ENCODE measurements at places on chromosomes 2 and 18.

DNA sequence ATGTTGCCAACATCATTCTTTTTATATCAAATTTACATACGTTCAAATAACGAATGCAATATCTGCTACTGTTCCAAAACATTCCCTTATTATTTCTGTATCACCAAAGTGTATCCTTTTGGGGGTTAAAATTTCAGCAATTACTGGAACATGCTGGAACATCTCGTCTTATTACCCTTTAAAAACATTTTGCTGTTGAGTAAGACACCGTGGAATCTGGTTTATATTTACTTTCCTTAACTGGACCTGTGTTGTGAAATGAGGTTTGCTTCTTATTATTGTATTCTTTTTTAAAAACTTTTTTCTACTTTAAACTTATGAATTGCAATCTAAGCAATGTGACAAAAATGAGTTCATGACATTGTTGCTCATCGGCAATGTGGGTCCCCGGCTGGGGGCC lies 87.4 kb upstream of the PTPRM start:
- no peak overlapping the region for H3K27ac ChIP-seq
- no peaks in the 10 kb centered on the region for H3K4me1 ChIP-seq
- no peak overlapping the region for H3K4me3 ChIP-seq
- no peak for DNase-seq

- no peaks in the 10 kb centered on the region for H3K36me3 ChIP-seq
Observed at GRCh38 chr2:166892397-166892796, 4.1 kb downstream of the XIRP2 start.

GRCh38 chr2:207621501-207622039 lies 3.6 kb downstream of the METTL21A start:
- H3K27me3 ChIP-seq: no peaks in the 10 kb centered on the region
- peak overlapping the region; percentile 39 for H3K27ac ChIP-seq
- peaks cover 39% of the 10 kb centered on the region for H3K4me1 ChIP-seq
- DNase-seq: no peak
- peak overlapping the region; percentile 49 for H3K4me3 ChIP-seq

DNA sequence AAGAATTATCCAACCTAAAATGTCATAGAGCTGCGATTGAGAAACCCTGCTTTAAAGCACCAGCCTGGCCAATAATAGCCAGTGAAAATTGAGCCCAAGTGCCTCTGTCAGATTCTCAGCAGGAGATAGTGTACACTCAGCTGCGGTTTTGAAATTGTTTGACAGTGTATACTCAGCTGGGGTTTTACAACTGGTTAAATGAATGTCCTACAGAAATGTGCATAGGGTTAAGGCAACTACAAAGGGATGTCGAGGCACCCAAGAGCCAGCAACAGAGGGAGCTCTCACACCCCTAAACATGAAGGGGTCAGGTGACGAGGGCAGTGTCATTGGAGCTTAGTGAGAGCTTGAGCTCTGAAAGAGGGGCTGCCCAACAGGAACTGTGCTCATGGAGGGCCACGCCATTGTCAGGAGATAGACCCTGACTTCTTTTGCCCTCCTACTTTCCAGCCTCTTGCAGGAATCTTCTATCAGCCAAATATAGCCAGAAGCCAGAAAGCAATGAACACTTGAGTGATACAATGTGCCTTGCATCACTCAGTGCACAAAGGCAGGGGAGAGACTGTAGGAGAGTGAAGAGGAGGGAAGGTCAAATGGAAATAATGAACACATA lies 15.1 kb downstream of the ACTG2 start:
- peak; percentile 32 for DNase-seq
- no peaks in the 10 kb centered on the region for H3K27me3 ChIP-seq
- no peaks in the 10 kb centered on the region for H3K36me3 ChIP-seq

- H3K36me3 ChIP-seq: no peaks in the 10 kb centered on the region
- DNase-seq: no peak
- H3K27ac ChIP-seq: no peak overlapping the region
- H3K4me3 ChIP-seq: no peak overlapping the region
- H3K27me3 ChIP-seq: no peaks in the 10 kb centered on the region
- H3K4me1 ChIP-seq: no peaks in the 10 kb centered on the region
Observed at GRCh38 chr18:57258131-57258777, 94.1 kb upstream of the ST8SIA3 start.

GRCh38 chr2:6941299-6942046 lies 24.3 kb downstream of the RNF144A start:
- H3K4me1 ChIP-seq: peaks cover 37% of the 10 kb centered on the region
- H3K4me3 ChIP-seq: no peak overlapping the region

GRCh38 chr2:138298900-138299299 lies 202.7 kb upstream of the SPOPL start:
- no peak overlapping the region for H3K27ac ChIP-seq
- DNase-seq: no peak
- H3K4me1 ChIP-seq: no peaks in the 10 kb centered on the region
- H3K36me3 ChIP-seq: no peaks in the 10 kb centered on the region
- H3K4me3 ChIP-seq: no peak overlapping the region
- no peaks in the 10 kb centered on the region for H3K27me3 ChIP-seq

- DNase-seq: no peak
- no peaks in the 10 kb centered on the region for H3K36me3 ChIP-seq
- H3K27ac ChIP-seq: no peak overlapping the region
- H3K27me3 ChIP-seq: no peaks in the 10 kb centered on the region
Observed at GRCh38 chr2:229300790-229301189, 29.7 kb upstream of the PID1 start.

DNA sequence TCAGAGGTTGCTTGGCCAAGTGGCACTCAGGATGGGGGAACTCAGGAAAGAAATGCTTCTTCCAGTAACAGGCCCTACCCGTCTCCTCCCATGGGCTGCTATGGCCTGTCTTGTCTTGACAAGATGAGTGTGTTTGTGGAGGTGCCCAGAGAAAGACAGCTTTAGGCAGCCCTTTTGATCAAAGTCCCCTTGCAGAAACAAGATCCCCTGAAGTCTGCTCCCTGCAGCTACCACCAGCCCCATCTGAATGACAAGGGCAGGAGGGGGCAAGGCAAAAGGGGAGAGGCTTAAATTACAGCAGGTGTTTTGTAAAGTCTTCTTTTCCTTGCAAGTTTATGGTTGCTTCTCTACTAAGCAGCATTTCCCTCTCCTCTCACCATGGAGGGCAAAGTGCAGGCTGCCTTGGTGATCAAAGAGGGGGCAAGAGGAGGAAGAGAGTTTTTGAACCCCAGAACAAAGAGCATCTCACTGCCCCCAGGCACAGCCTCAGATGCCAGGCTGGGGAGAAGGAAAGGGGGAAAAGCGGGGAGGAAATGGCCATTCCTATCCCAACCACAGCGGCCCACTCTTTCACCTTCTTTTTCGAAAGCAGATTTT lies 6.7 kb downstream of the EVA1A start:
- H3K4me3 ChIP-seq: no peak overlapping the region
- DNase-seq: no peak

DNA sequence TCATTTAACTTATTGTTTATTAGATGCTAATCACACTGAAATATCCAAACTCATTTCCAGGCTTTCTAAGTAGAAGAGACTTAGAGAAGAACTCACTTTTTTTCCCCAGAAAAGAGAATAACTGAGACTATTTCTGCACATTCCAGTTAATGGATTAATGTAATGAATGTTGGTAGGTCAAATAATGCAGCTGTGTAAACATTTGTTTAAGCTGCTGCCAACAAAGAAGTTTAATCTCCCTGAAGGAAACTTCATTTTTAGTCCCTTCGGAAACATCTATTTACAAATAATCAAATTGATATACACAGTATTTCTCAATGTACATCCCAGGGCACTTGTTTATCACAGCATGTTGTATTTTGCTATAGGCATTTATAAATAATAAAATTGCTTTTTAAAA lies 126.9 kb downstream of the KCNS3 start:
- H3K36me3 ChIP-seq: no peaks in the 10 kb centered on the region
- no peak overlapping the region for H3K4me3 ChIP-seq
- H3K27me3 ChIP-seq: no peaks in the 10 kb centered on the region
- no peak overlapping the region for H3K27ac ChIP-seq
- no peak for DNase-seq

GRCh38 chr2:223227338-223227737 lies 175.3 kb downstream of the KCNE4 start:
- no peaks in the 10 kb centered on the region for H3K36me3 ChIP-seq
- no peaks in the 10 kb centered on the region for H3K4me1 ChIP-seq
- no peak overlapping the region for H3K4me3 ChIP-seq
- DNase-seq: no peak

GRCh38 chr2:179561702-179562101 lies 297.1 kb upstream of the SESTD1 start:
- peaks cover 2% of the 10 kb centered on the region for H3K27me3 ChIP-seq
- H3K27ac ChIP-seq: no peak overlapping the region
- no peaks in the 10 kb centered on the region for H3K36me3 ChIP-seq
- H3K4me1 ChIP-seq: no peaks in the 10 kb centered on the region
- no peak for DNase-seq

DNA sequence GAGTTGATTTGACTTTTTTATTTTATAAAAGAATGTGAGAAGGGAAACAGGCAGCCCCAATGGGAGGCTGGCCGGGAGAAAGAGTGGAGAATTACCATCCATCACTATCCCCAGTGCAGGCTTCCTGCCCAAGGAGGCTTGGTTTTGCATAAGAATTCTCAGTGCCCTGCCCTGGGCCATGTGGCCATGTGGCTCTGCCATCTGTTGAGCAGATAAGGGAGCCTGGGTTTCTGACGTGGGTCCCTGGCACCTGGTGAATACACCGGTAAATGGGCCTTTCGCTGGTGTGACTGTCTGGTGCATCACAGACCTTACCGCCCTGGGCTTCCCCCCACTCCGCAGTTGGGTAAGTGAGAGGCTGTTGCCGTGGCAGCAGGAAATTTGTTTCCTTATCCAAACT lies 54.5 kb upstream of the TMEM163 start:
- DNase-seq: no peak
- peaks cover 14% of the 10 kb centered on the region for H3K4me1 ChIP-seq
- no peak overlapping the region for H3K27ac ChIP-seq
- no peak overlapping the region for H3K4me3 ChIP-seq

GRCh38 chr2:177542396-177542795 lies 149.8 kb downstream of the AGPS start:
- peaks cover 33% of the 10 kb centered on the region for H3K4me1 ChIP-seq
- peaks cover 14% of the 10 kb centered on the region for H3K36me3 ChIP-seq
- DNase-seq: no peak
- H3K27ac ChIP-seq: no peak overlapping the region
- H3K27me3 ChIP-seq: no peaks in the 10 kb centered on the region

- no peak overlapping the region for H3K27ac ChIP-seq
- H3K36me3 ChIP-seq: no peaks in the 10 kb centered on the region
- no peaks in the 10 kb centered on the region for H3K27me3 ChIP-seq
- no peak for DNase-seq
- no peak overlapping the region for H3K4me3 ChIP-seq
- H3K4me1 ChIP-seq: no peaks in the 10 kb centered on the region
Observed at GRCh38 chr2:237514474-237515130, 27.6 kb downstream of the MLPH start.

DNA sequence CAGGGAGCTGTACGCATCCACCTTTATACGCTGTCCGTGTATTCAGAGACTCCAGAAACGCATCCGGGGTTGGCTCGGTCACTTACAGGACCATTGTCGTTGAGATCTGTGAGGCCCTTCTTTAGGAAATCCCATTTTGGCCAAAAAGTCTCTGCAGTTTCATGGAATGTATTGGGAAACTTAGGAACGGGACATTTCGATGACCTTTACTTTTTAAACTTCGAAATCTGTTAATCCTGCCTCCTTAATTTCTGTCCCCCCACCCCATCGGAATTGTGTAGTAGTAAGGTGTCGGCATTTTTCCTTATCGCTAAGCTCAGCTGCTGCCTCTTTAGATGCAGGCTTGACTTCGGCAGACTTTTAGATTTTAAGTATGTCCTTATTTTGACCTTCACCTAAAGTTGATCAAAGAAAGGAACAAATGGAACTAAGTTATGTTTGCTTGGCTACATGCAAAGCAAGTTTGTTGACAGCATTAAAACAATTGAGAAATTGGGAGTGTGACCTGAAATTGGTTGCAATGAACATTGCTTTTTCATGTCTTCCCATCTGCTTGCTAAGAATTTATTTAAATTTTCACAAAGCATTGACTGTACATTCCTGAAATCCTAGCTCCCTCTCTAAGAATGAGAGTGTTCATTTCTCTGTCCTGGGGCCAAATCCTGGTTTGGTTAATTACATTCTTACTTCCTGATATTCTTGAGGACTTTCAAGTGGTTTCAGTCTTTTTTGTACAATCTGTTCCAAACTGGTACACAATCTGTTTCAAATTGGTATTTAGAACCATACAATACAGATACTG lies 884 bp upstream of the RAPH1 start:
- peak overlapping the region; percentile 87 for H3K4me3 ChIP-seq
- peak overlapping the region; percentile 43 for H3K27ac ChIP-seq
- DNase-seq: no peak
- peaks cover 9% of the 10 kb centered on the region for H3K36me3 ChIP-seq

DNA sequence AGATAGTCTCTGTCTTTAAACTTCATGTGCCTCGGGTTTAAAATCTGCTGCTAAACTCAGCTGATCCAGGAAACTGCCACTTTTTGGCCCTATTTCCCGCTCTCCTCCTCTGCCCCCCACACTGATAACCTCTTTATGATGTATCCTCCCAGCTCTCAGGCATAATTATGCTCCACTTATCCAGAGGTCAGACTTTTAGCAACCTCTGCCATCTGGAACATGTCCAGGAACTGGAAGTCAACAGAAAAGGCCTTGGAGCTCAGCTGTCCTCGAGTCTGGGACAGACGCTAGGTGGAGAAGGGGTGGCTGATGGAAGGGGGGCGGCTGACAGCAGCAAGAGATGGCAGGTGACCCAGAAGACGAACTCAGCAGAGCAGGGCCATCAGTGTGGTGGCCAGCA lies 41.2 kb downstream of the ASAP2 start:
- no peak overlapping the region for H3K4me3 ChIP-seq
- H3K4me1 ChIP-seq: no peaks in the 10 kb centered on the region
- no peak for DNase-seq
- H3K27me3 ChIP-seq: peaks cover 8% of the 10 kb centered on the region

- H3K36me3 ChIP-seq: no peaks in the 10 kb centered on the region
- no peak overlapping the region for H3K27ac ChIP-seq
Observed at GRCh38 chr18:966759-967576, 62.3 kb downstream of the ADCYAP1 start.

GRCh38 chr18:3172097-3172496 lies 47.7 kb downstream of the MYOM1 start:
- no peaks in the 10 kb centered on the region for H3K4me1 ChIP-seq
- H3K27ac ChIP-seq: no peak overlapping the region
- no peak overlapping the region for H3K4me3 ChIP-seq
- no peaks in the 10 kb centered on the region for H3K36me3 ChIP-seq

- no peaks in the 10 kb centered on the region for H3K27me3 ChIP-seq
- peak; percentile 66 for DNase-seq
- peak within 1 kb of the TSS; percentile 93 for H3K4me3 ChIP-seq
- peaks cover 24% of the 10 kb centered on the region for H3K4me1 ChIP-seq
- H3K27ac ChIP-seq: peak within 1 kb of the TSS; percentile 98
- peaks cover 14% of the 10 kb centered on the region for H3K36me3 ChIP-seq
Observed at GRCh38 chr2:26346454-26347053, at the start of gene ADGRF3. Gene ADGRF3, minus strand, starts transcription at chr2:26346789. Its CDS starts 555 bp downstream, at chr2:26346234.

GRCh38 chr2:135663148-135663700 lies 78.4 kb upstream of the UBXN4 start:
- H3K4me1 ChIP-seq: peaks cover 36% of the 10 kb centered on the region
- no peak overlapping the region for H3K27ac ChIP-seq
- H3K36me3 ChIP-seq: peaks cover 37% of the 10 kb centered on the region
- no peaks in the 10 kb centered on the region for H3K27me3 ChIP-seq

- peaks cover 6% of the 10 kb centered on the region for H3K4me1 ChIP-seq
- no peak overlapping the region for H3K27ac ChIP-seq
- no peak for DNase-seq
- peaks cover 49% of the 10 kb centered on the region for H3K36me3 ChIP-seq
Observed at GRCh38 chr18:24089076-24089475, 49.8 kb upstream of the CABYR start.
